ENCODE measurements at places on chromosomes 16 and 17.

DNA sequence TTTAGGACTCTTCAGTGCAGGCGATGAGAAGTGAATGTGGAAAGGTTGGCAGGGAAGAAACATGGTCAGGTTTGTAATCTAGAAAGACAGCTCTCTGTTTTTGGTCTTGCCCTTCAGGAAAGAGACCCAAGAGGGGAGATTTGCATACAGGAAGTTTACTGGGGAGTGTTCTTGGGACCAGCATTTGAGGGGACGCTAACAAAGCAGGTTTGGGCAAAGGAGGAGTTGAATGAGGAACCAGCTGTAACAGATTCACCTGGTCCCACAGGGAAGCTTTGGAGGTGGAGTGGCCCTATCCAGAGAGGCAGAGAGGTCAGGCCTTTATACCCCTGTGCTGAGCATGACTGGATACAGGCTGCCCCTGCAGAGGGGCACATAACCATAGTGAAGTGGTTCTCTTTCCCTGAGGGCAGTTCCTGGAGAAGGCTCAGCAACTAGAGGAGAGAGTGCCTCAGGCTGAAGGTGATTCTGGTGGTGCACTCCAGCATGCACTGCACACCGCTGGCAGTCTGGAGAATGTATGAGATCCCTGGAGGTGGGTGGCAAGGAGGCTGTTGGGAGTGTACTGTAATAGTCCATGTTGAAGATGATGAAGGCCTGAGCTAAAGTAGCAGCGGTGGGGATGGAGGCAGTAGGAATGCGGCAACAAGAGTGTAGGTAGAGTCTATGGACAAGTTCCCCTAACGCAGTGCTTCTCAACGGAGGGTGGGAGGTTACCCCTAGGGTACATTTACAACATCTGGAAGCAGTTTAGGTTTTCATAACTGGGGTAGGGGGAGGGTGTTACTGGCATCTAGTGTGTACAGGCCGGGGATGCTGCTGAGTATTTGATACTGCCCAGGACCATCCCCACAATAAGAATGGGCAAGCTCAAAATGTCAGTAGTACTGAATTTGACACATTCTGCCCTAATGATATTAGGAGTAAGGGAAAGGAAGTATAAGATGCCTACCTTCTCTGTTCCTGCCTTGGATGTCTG lies 37.2 kb downstream of the MAP2K6 start:
- DNase-seq = peak; percentile 43

GRCh38 chr16:87482266-87482665 lies 10.6 kb downstream of the ZCCHC14 start:
- no peak for DNase-seq

DNA sequence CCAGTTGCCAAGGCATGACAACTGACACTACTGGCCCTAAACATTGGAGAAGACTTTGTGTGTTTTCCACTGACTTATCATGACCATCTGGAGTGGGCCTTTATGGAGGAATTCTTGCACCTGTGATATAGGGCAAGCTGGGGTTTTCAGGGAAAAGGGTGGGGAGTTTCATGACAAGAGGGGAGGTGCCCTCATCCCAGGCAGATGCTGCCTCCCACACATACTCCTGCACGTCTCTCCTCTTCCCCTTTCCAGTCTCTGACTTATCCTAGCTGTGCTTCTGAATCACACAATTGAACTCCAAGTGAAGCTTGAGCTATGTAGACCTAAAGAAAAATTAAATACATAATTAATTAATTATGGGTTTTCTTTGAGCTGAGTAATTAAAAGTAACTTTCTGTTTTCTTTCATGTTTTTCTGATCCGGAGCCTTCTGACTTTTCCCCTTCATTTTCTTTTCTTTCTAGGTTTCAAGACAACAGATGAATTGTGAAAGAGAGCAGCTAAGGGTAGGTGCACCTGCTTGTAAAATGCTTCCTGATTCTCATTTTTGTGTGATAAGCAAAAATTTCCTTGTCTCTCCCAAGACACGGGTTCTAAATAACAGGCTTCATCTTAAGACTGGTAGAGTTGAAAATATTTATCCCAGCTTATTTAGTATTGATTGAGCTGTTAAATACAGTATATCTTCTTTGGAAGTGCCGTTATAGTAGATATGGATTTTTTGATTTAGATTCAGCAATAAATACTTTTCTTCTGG lies 280.9 kb upstream of the RBFOX1 start:
- no peak for DNase-seq

DNA sequence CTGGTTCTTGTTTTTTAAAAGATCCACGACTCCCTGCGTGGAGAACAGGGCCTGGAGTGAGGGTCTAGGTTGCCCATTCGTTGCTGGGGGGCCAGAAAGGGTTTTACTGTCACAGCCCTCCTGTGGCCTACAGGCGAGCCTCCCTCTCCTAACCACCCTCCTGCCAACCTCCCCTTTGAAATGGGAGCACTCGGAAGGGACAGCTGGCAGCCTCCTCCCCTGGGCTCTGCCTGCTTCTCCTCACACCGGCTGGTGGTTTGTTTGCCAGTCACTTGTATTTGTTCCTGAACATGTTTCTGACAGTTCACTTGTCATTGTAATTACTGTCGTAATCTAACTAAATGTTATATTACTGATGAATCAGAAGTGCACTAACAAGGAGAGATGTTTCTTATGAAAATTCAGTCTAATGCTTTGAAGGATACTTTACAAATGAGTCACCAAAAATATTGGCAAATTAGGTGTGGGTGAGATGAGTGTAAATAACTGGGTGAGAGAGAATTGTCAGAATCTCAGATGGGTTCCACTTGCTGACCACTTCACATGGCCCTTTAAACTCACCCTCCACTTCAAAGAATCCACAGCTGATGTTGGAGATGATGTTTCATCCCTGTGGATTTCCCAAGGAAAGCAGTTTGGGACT lies 2.7 kb upstream of the SPPL2C start:
- DNase-seq = no peak

DNA sequence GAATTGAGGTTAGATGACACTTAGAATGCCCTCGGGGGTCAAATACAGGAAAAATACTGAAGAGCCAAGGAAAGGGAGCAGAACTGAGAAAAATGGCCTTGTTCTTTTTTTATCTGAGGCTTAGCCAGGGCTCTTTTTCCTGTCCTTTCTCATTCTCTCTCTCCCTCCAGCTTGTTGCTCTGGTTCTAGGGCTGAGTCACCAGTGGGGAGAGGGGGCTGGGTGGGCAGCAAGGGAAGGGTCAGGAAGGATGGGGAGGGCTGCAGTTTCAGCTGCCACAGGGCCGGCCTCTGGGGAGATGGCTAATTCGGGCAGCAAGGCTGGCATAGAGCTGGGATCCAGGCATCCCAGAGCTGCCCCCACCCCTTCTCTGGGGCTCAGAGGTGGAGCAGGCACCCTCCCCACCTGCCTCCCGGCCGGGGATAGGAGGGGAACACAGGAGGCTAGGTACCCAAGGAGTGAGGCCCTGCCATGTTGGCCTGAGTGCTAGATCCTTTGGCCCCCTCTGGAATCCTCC lies 3.9 kb downstream of the ITGA3 start:
- DNase-seq = no peak

DNA sequence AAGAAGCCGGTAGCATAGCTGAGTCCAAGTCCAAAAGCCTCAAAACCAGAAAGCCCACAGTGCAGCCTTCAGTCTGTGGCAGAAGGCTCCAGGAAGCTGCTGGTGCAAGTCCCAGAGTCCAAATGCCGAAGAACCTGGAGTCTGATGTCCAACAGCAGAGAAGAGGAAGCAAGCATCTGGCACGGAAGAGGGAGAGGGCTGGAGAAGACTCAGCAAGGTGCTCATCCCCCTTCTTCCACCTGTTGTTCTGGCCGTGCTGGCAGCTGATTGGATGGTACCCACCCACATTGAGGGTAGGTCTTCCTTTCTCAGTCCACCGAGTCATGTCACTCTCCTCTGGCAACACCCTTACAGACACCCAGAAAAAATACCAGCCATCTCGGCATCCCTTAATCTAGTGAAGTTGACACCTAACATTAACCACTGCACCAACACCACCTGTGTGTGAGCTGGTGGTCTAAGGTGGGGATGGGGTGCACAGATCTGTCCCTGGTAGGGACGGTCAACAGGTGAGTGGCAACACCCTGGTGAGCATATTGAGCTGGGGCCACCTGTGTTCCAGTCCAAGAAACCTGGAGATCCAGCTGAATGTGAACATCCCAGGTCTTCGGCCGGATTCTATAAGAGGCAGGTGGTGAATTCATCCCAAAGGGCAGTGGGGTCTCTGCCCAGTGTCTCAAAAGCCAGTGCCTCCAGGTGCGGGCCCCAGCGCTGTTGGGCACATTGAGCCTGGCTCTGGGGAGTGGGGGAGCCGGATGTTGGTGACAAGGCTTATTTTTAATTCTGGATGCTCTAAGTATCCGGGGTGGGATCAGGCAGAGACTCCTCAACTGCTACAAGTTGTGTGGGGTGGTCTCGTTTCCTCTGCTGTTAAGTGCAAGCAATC lies 9.8 kb downstream of the MIEF2 start:
- no peak for DNase-seq

DNA sequence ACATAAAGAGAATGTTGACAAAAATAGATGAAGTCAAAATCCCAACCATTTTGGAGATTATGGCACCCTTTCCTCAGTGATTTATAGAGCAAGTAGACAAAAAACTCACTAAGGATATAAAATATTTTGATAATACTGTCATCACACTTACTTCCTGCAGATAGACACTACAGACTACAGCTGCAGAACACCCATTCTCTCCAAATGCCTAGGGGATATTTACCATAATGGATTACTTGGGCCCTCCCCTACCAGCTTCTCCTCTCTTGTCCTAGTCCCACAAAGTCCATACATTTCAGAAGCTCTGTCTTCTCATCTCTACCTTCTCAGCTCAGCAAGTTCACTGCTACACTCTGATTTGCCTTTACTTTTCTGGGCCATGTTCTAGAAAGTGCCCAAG lies 37.2 kb upstream of the CCNF start:
- no peak for DNase-seq

DNA sequence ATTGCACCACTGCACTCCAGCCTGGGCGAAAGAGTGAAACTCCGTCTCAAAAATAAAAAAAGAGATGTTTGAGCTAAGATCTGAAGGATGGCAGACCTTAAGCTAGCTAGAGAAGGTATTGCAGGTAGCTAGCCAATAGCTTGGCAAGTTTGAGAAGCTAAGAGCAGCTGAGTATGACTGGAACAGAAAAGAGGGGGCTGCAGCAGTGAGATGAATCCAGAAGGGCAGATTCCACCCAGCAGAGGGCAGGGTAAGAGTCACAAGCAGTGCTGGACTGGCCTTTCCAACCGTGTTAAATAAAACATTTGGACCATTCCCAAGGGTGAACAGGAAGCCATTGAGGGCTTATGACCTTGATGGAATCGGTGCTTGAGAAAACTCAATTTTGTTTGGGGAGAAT lies 5.7 kb upstream of the PHAF1 start:
- DNase-seq = peak; percentile 63

All from ELF-1 (cell line).